ENCODE measurements at places on chromosomes 12 and 14. TPM values are rescaled to one million over a fixed set of nuclear protein-coding genes. Genes with fewer than 3 reads are reported as not detected.

GRCh38 chr12:44581642-44582242, 294.4 kb downstream of the NELL2 start:
- no peak for DNase-seq
- H3K4me1 ChIP-seq: no peaks in the 10 kb centered on the region
- no peak overlapping the region for H3K27ac ChIP-seq
- H3K36me3 ChIP-seq: no peaks in the 10 kb centered on the region
- no peaks in the 10 kb centered on the region for H3K27me3 ChIP-seq

GRCh38 chr12:11652351-11653040, 3.0 kb downstream of the ETV6 start:
- no peaks in the 10 kb centered on the region for H3K27me3 ChIP-seq
- H3K4me3 ChIP-seq: peak overlapping the region; percentile 96
- DNase-seq: peak; percentile 88
- H3K4me1 ChIP-seq: peaks cover 71% of the 10 kb centered on the region

- H3K27ac ChIP-seq: no peak overlapping the region
- no peak overlapping the region for H3K4me3 ChIP-seq
- no peaks in the 10 kb centered on the region for H3K27me3 ChIP-seq
- no peak for DNase-seq
- H3K4me1 ChIP-seq: no peaks in the 10 kb centered on the region
Measured at GRCh38 chr14:73438993-73439392, 19.4 kb downstream of the NUMB start.

DNA sequence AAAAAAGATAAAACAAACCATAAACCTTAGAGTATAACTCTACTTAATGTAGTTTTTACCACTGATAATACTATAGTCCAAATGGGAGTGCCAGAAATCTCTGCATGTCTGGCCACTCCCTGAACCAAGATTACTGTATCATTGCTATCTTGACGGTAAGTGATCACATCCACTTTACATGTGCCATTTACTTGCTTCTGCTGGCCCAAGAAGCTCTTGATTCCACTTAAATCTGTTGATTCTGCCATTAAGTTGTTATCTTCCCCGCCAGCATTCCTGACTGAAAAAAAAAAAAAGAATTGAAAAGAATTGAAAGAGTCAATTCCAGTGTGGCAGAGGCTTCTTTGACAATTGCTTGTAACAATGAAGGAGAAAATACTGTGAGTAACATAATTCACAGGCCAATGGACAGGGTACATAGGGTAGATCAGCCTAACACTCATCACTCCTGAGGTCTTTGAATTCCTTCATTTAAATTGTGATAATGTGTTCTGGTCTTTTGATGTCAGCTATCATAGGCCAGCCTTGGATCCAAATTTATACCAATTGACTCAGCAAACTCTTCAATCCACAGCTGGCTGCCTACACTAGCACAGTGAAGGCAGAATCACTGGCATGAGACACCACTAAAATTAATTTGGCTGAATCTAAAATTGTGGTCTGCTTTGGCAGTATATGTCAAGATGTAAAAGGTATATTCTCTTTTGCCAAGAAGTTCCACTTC, 665.2 kb upstream of the FLRT2 start:
- DNase-seq: no peak
- H3K4me3 ChIP-seq: no peak overlapping the region
- H3K36me3 ChIP-seq: no peaks in the 10 kb centered on the region
- no peak overlapping the region for H3K27ac ChIP-seq

DNA sequence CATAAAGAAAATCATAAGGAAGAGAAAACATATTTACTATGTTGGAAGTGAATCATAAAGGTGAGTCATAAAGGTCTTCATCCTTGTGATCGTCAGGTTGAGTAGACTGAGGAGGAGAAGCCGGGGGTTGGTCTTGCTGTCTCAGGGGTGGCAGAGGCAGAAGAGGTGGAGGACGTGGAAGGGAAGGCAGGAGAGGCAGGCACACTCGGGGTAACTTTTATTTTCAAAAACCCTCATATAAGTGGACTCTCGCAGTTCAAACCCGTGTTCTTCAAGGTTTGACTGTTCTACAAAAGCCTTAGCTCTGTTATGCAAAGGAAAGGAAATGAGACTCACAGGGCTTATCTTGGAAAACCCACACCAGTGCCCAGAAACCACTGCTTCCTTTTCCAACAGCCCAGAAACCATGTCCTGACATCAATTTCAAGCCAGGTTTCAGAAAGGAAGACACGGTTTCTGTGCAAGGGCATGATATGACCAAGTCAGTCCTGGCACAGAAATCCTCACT, 14.0 kb downstream of the SMCO2 start:
- H3K27ac ChIP-seq: no peak overlapping the region
- H3K4me1 ChIP-seq: peaks cover 6% of the 10 kb centered on the region
- peaks cover 6% of the 10 kb centered on the region for H3K27me3 ChIP-seq
- DNase-seq: no peak
- H3K36me3 ChIP-seq: no peaks in the 10 kb centered on the region

GRCh38 chr14:73723406-73723796, 9.2 kb upstream of the PNMA1 start:
- H3K4me3 ChIP-seq: no peak overlapping the region
- no peak for DNase-seq
- H3K27ac ChIP-seq: peak overlapping the region; percentile 69
- H3K4me1 ChIP-seq: peaks cover 37% of the 10 kb centered on the region

DNA sequence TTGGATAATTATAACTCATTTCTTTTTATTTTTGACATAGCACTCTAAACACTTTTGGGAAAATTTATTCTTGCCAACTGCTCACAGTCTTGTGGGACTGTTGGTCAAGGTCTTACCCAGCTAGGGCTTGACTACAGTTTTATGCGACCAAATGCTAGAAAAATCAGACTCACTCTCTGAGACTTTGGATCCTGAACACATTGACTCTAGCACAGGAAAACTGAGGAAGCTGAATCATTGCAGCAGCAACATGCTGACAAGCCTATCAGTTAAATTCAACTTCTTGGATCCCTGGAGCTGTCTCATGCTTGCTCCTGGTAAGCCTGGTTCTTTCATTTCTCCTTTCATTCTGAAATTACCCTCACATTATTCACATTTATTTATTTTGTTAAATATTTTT, 120.7 kb upstream of the TMTC2 start:
- H3K27ac ChIP-seq: no peak overlapping the region
- H3K4me3 ChIP-seq: no peak overlapping the region
- no peaks in the 10 kb centered on the region for H3K36me3 ChIP-seq
- DNase-seq: no peak
- no peaks in the 10 kb centered on the region for H3K4me1 ChIP-seq

GRCh38 chr14:96408608-96409007, 16.7 kb downstream of the AK7 start:
- no peak overlapping the region for H3K27ac ChIP-seq
- DNase-seq: no peak
- H3K4me1 ChIP-seq: no peaks in the 10 kb centered on the region
- no peaks in the 10 kb centered on the region for H3K27me3 ChIP-seq

GRCh38 chr12:53098354-53098981, 1.0 kb downstream of the IGFBP6 start:
- H3K36me3 ChIP-seq: no peaks in the 10 kb centered on the region
- no peak overlapping the region for H3K27ac ChIP-seq
- H3K27me3 ChIP-seq: peaks cover 15% of the 10 kb centered on the region
- peak overlapping the region; percentile 75 for H3K4me3 ChIP-seq
- peaks cover 64% of the 10 kb centered on the region for H3K4me1 ChIP-seq

- H3K4me1 ChIP-seq: peaks cover 28% of the 10 kb centered on the region
- peak overlapping the region; percentile 38 for H3K4me3 ChIP-seq
- H3K27ac ChIP-seq: peak overlapping the region; percentile 76
- H3K27me3 ChIP-seq: no peaks in the 10 kb centered on the region
- no peaks in the 10 kb centered on the region for H3K36me3 ChIP-seq
- peak; percentile 48 for DNase-seq
Measured at GRCh38 chr14:90732718-90733117, 83.5 kb downstream of the TTC7B start.

GRCh38 chr14:23006188-23006534, 3.8 kb downstream of the C14orf93 start:
- H3K36me3 ChIP-seq: no peaks in the 10 kb centered on the region
- peaks cover 30% of the 10 kb centered on the region for H3K4me1 ChIP-seq
- H3K27ac ChIP-seq: no peak overlapping the region
- no peak for DNase-seq
- H3K4me3 ChIP-seq: peak overlapping the region; percentile 85

DNA sequence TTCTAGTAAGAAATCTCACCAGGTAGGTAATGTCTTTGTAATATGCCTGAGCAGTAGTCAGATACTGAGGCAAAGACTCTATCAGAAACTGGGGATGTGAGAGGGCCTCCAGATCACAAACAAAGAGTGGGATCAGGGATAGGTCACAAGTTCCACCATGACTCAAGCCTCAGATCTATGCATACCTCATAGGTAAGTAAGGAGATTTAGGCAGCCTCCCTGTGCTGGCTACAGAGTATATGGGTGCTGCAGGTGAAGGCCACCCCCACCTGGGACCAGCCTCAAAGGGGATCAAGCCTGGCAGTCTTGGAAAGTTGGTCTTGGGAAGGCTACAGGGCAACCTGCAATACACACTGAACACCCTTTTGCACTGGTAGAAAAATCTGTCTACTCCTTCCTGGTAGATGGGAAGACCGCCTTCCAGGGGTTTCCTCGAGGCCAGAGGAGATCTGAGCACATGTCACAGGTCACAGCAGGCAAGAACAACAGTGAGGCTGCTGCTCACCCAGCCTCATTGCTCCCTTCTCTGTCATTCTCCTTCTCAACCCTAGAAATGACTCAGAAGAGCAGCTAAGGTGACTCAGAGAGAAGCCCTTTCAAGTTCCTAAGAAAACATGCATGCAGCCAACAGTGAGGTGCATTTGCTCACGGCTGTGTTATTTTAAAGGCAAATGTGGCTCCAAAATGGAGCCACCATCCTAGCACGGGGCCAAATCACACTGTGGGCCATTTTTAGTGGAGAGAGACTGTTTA, 143.4 kb upstream of the CDKN3 start:
- no peak overlapping the region for H3K27ac ChIP-seq
- H3K27me3 ChIP-seq: no peaks in the 10 kb centered on the region
- no peaks in the 10 kb centered on the region for H3K4me1 ChIP-seq
- no peaks in the 10 kb centered on the region for H3K36me3 ChIP-seq

GRCh38 chr12:100579844-100580243, 6.4 kb downstream of the GAS2L3 start:
- H3K4me3 ChIP-seq: no peak overlapping the region
- DNase-seq: peak; percentile 37
- H3K27me3 ChIP-seq: no peaks in the 10 kb centered on the region
- H3K4me1 ChIP-seq: peaks cover 8% of the 10 kb centered on the region
- H3K27ac ChIP-seq: no peak overlapping the region
- H3K36me3 ChIP-seq: no peaks in the 10 kb centered on the region

The TBX5 gene
- not detected for polyA plus RNA-seq

The RNF212B gene
- not detected for polyA plus RNA-seq

The PIWIL1 gene
- polyA plus RNA-seq: not detected

The KRT7 gene
- polyA plus RNA-seq: not detected

The SRSF5 gene
- polyA plus RNA-seq: 502 TPM

The RFLNA gene
- not detected for polyA plus RNA-seq

Measured in CD14-positive monocyte (primary cell).